ENCODE measurements at places on chromosomes 5 and 9.

GRCh38 chr5:38603691-38604090, 47.2 kb upstream of the LIFR start:
- DNase-seq = no peak

GRCh38 chr5:37575541-37576489, 196.7 kb downstream of the WDR70 start:
- DNase-seq = no peak

DNA sequence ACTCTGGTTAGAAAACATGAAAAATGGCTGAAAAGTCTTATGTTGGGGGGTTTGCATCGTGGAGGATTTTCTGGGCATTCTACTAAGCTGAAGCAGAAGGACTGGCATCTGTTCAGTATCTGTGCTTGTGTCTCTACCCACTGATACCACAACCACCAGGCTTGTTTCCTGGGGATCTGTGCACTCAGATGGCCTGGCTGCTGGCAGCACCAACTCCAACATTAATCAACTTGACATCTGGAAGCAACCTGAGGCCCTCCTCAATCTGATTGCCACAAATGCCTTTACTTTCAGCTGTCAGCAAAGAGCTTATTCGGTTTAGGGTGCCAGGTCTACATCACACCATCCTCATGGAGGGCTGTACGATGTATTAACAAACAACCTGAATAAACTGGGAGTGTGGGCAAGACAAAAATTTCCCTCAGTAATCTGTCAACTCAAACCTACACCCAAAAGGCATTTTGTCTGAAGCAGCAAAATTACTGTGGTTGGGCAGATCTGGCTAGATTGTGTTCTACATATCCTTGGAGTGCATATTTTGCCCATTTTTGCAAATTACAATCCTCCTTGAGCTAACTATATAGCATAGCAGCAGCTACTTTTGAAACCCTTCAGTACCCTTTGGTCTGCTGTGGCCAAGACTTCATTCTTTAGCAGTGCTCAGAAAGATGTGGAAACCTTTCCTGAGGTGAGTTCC, 74.6 kb downstream of the FOXD1 start:
- no peak for DNase-seq

- no peak for DNase-seq
These were observed 1.4 kb upstream of the ENC1 start for GRCh38 chr5:74641735-74642542.

DNA sequence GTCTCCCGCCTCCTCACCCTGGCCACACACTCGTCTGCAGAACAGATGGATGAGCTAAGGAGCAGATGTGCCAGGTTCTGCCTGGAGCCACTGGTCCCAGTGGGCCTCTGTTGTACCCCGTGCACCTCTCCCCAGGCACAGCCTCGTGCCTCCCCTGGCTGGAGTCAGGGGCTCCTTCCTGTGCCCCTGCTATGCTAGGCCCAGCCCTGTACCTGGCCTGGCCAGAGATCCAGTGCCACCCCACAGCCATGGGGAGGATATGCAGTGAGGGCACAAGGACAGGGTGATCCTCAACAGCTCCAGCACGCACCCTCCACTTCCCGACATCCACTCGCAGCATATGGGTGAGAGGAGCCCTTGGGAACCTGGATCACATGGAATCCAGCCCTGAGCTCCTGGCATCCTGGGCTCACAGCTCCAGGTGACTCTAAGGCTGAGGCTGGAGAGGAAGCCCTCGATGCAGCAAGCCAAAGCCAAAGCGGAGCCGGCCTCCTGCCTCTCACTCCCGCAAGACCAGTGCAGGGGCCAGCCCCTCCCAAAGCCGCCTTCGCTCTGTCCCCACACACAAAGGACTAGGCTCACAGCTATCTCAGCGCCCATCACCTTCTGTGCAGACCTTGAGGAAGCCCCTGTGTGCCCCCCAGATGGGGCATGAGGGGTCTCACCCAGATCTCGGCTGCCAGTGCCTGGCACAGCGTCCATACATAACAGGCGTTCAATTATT, 23.7 kb upstream of the ADAMTS2 start:
- no peak for DNase-seq

DNA sequence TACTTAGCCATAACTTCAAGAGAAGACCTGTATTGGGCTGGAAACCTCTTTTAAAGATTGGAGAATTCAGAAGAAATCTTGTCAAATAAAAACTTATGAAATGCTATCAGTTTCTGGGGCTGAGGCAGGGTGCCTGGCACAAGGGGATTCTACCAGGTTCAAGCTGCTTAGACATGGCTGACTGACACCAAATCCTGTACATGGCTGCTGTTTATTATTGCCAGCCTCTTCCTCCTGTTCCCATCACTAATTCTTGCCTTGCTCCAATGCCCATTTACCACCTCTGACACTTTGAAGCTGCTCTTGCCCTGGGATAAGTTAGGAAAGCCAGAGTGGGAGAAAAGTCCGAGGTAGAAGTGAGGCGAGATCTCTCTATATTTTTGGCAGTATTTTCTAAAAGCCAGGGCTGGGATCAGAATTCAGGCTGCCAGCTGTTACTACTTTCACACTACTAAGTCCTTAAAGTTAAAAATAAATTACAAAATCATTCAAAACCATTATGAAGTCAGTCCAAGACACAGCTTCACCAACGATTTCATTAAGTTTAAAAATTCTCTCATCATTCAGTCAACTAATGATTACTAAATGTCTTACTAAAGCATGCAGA, 66.3 kb upstream of the TNFAIP8 start:
- no peak for DNase-seq

GRCh38 chr5:86748538-86749105, 130.9 kb downstream of the COX7C start:
- DNase-seq = no peak

DNA sequence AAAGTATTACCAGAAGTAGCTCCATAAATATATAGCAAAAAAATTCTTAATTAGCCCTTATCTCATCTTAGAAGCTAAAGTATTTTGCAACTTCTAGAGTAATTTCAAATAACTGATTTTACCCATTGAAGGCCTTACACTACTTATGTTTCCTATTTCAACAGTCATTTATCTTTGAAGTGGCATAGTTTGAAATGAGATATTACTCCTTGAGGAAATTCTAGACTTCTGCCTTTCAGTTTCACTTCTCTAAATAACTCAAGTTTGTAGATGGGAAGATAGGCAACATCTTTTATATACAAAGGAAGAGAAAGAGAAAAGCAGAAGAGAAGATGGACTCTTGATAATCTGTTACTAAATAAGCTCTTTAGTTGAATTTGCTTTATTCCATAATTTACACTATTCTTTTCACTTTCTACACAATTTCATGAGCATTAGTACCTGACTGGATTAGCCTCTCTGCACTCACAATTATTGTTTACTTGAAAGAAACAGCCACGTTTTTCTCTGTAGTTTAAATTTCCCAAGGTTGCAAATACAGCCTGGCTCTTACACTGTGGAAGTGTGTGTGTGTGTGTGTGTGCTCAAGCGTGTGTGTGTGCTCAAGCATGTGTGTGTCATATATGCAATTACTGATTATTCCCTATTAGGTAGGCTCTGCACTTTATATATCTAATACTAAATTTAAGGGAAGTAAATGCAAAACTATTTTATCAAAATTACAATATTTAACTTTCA, 60.6 kb upstream of the EMB start:
- no peak for DNase-seq

DNA sequence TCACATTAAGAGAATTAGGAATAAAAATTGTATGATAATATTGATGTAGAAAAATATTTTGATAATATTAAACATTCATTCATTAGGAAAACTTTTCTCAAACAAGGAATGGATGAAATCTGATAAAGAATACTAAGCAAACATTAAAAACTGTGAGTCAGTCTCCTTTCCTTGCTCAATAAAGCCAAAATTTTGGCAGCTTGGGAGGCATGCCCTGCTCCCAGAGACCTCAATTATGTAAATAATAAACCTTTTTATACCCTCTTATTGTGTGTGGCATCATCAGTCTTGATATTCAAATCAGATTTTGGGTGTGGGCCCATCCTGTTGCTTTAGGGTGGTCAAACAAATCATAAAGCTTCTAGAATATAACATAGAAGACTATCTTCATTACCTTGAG, 36.6 kb upstream of the CCL21 start:
- DNase-seq = no peak

- no peak for DNase-seq
These were observed 231.0 kb downstream of the ARHGEF28 start for GRCh38 chr5:73856997-73857396.

GRCh38 chr5:43543434-43543833, 13.4 kb downstream of the PAIP1 start:
- DNase-seq = no peak

- no peak for DNase-seq
These were observed 26.6 kb downstream of the RUSC2 start for GRCh38 chr9:35516479-35516878.

DNA sequence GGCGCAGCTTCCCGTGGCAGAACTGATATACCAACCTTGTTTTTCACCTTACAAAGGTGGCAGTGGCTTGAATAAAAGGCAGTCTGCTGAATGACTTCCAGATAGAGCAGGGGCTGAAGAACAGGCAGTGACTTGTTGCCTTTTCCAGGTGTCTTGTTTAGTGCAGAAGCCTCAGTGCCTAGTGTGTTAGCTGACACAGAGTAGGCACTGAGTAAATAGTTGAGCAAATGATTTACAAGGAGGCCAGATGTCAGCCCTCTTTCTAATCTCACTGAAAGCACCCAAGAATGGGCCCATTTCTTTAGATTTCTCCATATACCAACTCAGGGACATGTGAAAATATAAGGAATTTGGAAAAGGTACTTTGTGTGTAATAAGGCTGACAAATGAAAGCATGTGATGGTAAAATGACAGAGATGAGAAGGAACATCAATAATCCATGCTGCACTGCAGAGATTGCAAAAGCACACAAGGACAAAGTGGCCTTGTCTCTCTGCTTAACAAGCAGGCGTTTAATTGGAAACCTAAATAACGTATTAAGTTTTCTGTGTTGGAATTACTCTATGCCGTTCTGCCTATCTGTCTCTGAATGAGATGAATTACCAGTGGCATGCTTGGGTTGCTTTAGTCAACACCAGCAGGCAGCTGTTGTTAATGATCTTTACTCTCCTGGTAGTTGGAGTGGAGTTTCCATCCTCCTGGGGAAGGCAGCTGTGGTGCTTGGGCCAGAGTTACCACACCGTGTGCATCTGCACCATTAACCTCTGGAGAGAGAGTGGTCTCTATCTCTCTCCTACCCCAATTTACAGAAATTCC, 360.1 kb upstream of the C9orf72 start:
- DNase-seq = no peak

- DNase-seq = no peak
These were observed 207.3 kb downstream of the PARP8 start for GRCh38 chr5:50873595-50874277.

DNA sequence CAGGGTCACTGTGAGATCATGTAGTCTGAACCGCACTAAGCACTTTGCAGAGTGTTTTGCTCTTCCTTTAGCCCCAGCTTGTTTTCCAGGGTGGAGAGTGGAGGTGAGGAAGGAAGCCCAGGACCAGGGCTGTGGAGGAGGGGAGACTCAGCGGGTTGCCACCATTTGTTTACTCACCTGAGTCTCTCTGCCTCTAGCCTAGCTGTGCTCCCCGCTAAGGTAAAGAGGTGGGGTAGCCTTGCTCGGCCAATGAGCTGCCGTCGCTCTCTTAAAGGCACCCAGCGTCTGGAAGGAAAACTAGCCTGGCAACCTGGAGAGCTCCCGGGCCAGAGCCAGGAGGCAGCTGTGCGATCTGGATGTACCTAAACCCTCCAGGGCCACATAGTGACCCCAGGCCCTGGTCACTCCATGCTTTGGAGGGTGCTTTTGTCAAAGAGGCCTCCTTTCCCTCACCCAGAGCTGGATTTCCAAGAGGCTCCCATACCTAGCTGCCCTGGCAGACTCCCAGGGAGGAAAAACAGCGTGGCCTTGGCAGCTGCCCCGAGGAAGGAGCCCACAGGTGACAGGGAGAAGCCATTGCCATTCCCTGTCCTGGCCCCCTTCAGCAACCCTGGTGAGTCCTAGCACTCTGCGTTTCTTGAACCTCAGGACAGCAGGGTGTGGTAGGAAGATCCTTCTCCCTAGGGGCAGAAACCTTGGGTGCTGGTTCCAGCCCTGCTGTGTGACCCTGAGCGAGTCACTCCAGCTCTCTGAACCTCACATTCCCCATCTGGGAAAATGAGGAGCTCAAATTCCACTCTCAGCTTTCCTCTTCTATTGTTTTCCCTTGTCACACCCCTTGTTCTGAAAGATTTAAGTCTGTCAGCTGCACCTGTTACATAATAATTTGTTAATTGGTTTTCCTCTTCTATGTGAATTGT, 42.4 kb upstream of the LARP1 start:
- DNase-seq = no peak

- DNase-seq = peak; percentile 90
These were observed 37.5 kb downstream of the GSN start for GRCh38 chr9:121305269-121305994.

DNA sequence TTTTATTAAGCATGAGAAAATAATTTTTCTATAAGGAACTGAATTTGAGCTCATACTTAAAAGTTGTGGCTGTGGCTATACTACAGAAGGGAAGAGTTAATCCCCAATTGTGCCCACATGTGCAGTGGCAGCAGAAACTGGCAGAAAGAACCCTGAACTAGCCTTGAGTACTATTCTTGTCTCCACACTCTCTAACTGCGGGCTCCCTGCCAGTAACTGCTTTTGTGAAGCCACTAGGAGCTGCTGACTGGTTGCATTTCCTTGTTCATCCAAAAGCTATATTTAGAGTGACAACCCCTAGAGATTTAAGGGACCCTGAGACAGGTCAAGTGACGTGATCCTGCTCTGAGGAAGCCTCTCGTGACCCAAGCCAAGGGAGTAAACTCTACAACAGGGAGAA, 238.6 kb downstream of the ELAVL2 start:
- peak; percentile 86 for DNase-seq

GRCh38 chr9:27367921-27368315, 71.0 kb upstream of the EQTN start:
- no peak for DNase-seq

DNA sequence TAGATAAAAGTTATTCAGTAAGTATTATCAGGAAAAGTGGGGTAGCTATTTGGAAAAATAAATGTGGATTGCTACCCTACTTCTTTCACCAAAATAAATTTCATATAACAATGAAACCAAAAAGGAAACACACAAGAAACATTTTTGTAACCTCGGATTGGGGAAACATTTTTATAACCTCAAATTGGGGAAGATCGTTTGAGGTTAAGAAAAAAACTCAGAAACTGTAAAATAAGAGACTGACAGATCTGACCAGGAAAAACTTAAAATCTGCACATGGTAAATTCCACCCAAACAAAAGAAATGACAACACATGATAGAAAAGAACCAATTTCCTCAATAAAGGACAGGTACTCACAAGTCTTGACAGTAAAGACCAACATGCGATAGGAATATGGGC, 13.5 kb downstream of the EFCAB9 start:
- DNase-seq = no peak

GRCh38 chr5:41637869-41638268, 127.5 kb upstream of the PLCXD3 start:
- DNase-seq = no peak

DNA sequence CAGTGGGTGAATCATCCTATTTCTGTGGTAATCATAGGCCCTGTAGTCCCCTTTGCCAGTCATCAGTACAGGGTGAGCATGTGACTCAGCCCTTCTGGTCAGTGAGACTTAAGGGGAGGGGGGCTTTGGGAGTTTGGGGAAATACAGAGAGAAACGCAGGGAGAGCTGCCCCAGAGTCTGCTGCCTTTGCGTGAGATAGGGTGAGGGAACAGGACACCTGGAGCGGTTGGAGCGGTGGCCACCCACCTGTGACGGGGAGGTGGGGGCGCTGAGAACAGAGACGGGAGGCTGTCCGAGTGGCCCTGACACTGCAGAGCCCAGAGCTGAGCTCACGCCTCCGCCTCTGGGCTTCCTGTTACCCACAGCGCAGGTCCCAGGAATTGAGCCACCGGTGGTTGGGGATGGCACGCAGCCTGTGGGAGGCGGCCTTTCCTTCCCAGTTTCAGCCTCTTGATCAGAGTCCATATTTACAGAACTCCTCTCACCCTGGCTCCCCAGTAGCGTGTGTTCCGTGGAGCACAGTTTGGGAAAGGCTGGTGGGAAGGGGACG, 92.0 kb upstream of the ERCC6L2 start:
- DNase-seq = no peak

Data from psoas muscle (tissue), 8 donors.